Upper lobe of right lung (tissue), 1 donor: ENCODE measurements at places on chromosomes 7 and 10.
A peak's percentile ranks its signal among the peaks of the same experiment; 100 is the strongest.

DNA sequence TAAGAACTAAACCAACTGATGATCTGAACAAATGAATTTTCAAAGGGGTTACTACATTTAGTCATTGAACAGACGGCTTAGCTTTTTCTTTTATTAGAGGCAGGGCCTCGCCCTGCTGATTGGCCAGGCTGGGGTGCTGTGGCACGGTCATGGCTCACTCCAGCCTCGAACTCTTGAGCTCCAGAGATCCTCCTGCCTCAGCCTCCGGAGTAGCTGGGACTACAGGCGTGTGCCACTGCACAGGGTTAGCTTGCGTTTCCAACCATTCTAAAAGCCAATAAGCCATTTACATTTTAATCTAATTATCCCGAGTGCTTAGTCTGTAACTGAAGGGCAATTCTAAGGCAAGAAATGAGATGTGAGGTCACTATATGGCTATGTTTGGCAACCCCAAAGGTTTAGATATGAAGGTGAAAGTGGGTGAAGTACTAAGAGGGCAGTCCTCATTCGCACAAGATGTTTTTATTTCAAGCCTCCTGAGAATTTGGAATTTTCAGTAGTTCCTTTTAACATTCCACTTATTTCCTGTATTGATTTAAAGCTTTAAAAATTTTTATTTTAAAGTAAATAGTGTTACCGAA is 1.6 kb upstream of the CDK13 start:
- DNase-seq = no peak

- peak; percentile 65 for DNase-seq
These were observed 34.9 kb upstream of the STEAP1 start for GRCh38 chr7:90119178-90119971.

- DNase-seq = no peak
These were observed 4.3 kb downstream of the COPS6 start for GRCh38 chr7:100093054-100093453.

DNA sequence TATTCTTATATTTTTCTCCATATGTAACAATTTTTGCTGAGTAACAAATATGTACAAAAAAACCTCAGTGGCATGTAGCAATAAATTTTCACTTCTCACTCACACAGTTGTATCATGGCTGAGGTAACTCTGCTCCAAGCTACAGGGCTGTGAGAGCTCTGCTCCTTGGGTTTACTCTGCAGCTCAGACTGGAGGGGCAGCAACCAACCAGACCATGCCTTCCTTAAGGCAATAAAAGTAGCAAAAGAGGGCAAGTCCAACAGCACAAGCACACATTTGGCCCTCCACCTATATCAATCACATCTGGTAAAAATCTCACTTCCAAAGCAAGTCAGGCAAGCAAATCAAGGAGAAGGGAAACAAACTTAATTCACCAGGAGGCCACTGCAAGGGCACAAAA is 102.9 kb downstream of the CRPPA start:
- DNase-seq = no peak

- no peak for DNase-seq
These were observed 681.7 kb downstream of the PARD3 start for GRCh38 chr10:34133406-34133805.

DNA sequence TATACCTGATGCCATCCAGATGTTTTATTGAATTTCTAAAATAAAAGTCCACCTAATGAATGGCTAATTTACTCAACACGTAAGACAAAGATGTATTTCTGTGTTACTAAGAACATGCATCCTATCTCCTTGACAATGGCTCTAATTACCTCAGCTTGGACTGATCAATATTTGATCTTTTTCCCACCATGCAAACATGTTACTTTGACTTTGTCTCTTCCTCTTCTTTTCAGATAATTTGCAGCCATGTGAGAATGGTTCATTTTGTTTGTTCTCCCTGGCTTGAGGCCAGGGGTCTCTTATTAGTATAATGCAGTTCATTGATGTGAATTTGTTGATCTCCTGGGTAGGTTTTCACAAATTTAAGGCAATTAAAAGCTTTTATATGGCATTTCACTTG is 302.1 kb downstream of the ADK start:
- DNase-seq = no peak

DNA sequence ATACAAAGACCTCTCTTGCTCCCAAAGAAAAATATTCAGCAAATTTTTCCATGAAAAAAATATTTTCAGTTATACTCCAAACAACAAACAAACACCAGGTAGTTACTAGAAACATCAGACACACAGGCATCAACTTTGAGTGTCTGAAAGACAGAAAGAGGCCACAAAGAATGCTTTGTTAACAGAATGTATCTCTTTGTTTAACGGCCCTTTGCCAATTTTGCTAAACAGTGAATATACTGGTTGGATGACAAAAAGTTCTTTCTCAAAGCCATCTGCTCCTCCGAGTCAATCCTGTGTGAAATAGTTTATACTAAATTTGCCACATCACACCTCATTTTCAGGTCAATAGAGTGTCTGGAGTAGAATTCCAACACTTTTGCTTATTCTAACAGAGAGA is 216.7 kb upstream of the PHF14 start:
- DNase-seq = no peak

- DNase-seq = no peak
These were observed 276.0 kb downstream of the ARL4A start for GRCh38 chr7:12963435-12963834.

DNA sequence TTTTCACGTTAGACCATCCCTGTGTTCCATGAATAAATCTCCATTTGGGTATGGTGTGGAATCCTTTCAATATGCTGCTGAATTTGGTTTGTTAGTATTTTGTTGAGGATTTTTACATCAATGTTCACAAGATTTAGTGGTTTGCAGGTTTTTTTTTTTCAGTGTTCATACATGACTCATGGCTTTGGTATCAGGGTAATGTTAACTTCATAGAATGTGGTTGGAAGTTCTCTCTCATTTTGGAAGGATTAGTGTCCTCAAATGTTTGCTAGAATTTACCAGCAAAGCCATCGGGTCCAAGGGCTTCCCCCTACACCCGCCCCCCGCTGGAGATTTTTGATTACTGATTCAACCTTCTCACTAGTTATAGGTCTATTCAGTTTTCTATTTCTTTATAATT is 398.0 kb downstream of the NXPH1 start:
- no peak for DNase-seq

- DNase-seq = peak; percentile 87
These were observed 52.3 kb upstream of the DGKI start for GRCh38 chr7:137898839-137899721.
